Left renal pelvis (tissue), 4 donors: ENCODE measurements at places on chromosomes 3 and 15. TPM values are rescaled to one million over a fixed set of nuclear protein-coding genes. Genes with fewer than 3 reads are reported as not detected.

DNA sequence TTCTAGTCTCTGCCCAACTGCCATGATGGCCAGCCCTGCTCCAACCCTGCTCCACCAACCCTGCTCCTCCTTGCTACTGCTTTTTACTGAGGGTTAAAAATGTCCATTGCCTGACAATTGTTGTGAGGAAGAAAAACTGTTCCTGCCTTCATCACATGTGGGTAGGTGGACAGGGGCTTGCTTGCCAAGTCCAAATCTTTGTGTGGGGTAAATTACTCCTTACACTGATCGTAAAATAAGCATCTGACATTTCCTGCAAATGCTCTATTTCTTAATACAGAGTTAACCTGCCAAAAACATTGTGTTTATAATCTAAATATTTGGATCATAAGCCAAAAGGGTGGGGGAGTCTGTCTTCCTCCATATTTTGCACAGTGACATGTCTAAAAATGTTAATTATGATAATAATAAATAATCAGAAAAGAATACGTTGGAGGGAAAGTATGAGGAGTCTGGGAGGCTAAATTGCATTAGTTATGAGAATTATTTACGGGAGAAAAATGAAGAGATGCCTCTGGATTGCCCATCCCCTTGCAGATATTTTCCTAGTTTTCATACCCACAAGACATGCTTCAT lies 242.5 kb upstream of the TBL1XR1 start:
- no peak for DNase-seq

DNA sequence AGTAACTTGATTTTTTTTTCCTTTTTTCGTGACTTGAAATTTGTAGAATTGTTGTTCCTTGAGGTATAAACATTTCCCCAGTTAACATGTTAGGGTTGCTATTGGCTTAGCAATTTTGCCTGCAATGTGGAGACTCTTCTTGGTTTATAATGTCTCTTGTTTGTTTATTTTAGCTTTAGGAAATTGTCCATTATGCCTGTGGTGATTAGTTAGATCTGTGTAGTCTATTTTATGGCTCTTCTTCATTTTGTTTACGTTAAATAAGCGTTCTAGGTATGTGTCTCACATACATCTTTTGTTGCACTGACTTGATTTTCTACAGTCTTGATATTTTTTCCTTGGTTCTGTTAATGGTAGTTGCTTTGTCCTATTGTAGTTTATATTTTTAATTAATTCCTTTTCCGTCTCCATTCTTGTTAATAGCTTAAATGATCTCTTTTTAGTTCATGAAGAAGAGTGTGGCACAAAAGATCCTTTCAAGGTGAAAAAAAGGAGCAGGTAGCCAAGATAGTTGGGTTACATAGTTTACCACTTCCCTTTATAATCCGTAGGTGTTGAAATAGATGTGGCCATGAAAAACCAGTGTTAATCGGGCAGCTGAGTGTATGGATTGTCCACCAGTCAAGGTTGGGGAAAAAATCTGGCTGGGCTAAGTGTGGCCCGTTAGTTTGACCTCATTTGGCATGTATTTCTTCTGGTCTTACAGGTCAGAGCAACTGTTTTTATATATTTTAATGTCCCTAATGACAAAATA lies 12.1 kb downstream of the IQGAP1 start:
- no peak for DNase-seq

GRCh38 chr15:74882528-74882927 lies 7.3 kb upstream of the MPI start:
- no peak for DNase-seq

DNA sequence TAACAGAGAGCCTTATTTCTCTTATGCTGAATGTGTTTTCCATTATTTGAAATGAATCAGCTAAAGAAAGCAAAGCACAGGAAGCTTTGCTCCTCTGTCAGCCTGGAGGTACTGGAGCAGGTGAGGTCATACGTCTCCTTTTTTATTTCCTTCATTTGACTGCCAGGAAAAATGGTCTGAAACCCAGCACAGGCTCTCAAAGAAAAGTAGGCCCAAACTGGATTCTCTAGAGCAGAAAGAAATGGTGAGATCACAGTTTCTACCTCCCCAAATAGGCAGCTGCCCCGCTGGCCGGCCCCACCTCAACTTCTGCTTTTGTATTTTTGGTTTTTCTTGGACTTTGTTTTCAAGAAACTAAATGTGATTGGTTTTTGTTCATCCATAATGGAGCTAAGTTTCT lies 95.1 kb downstream of the RPL39L start:
- no peak for DNase-seq

DNA sequence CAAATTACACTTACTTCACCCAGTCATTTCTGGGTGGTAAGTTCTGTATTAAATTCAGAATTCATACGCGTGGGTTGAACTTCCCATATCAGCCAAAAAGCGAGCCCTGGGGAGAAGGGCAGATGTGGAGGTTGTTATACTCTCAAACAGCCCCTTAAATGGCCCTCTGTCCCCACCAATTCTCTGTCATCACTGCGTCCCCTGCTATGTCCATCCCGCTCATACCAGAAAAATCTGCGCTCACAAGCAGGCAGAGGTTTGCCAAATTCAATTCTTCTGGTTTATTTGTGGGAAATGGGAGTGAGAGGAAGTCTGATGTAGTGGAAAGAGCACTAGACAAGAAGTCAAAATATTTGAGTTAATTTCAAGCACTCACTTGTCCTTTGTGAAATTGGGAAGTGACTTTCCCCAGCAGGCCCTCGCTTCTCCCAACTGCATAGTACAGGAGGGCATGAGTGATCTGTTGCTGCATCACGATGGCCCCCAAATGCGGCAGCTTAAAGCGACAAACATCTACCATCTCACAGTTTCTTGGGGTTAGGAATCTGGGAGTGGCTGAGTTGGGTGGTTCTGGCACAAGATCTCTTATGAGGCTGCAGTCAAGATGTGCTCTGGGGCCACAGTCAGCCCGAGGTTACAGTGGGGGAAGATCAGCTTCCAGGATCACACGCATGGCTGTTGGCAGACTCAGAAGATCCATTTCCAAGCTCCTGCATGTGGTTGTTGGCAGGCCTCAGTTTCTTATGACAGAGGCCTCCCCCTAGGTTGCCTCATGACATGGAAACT lies 67.7 kb downstream of the CPN2 start:
- DNase-seq = no peak

DNA sequence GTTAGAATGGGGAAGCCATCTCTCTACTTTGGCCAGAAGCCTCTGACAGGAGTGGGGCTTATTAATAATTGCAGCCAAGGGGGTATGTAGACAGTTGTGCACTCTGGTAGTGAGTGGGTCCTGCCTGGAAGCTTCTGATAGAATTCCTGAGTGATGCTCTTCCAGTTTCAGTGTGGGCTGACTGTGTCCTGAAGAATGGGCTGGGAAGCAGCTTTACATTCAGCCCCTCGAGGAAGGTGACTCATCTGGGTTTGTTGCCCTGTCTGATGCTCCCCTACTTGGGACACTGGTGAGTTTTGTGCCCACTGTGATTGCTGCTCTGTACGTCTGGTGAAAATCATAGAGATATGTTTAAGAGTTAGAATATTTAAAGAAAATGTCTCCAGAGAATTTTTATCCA lies 444.7 kb upstream of the RBMS3 start:
- no peak for DNase-seq

DNA sequence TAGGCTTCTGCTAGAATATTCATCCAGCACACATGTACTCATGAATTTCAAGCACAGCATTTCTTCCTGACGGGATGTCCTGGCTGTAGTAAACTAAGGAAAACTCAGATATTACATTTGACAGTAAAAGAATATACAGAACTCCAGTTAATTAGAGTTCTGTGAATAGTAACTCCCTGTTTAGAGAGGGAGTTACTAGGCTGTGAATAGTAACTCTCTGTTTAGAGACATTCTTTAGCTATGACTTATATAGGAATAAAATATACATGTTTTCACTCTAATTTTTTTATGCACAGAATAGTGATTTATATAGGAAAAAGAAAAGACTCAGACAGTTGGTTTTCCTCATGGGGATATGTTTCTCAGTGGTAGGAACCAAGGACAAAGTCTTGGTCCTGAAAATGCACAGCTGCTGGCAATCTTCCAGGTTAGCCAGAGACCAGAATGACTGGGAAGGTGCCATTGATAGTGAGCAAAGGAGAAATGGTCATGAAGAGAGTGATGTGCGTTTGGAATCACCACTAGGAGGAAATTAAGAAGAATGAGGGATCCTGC lies 480.7 kb upstream of the THBS1 start:
- no peak for DNase-seq

- DNase-seq = no peak
Observed at GRCh38 chr15:72866182-72866581, 82.6 kb upstream of the ADPGK start.

DNA sequence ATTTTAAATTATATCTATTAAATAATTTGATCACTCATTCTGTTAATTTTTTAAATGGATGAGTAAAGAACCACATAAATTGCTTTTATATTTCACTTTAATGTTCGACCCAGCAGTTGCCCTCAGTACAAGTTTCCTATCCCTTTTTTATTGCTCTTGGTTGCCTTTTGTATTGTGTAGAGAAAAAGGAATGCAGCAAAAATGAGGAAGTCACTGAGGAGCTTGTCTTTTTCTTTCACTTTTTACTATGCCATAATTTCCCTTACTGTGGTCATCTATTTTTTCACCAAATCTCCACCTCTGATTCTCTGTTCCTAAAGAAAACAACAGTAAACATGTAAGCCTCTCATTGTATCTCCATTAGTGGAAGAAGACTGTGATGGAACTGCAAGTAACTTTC lies 122.7 kb downstream of the B3GALNT1 start:
- DNase-seq = no peak

DNA sequence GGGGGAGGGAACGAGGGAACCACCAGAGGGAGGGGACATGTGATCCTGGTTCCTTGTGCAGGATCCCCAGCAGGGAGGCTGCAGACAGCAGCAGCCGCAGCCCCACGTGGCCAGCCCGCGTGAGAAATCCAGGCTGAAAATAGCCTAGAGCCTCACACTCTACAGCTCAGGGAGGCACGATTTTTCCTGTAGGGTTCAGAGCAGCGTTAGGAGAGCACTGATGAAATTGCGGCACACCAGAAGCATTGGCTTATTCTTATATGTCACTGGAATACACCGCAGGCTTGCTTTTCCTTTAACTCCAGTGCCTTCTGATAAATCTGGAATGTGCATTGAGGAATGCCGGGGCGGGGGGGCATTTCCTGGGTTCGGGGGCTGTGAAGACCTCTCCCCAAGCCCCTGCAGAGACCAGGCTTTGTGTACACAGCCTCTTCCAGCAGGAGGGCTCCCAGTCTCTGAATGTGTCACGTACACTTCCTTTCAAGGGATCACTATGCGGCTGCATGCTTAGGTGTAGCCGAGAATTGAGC lies 193.0 kb downstream of the ATP10A start:
- DNase-seq = peak; percentile 44

GRCh38 chr3:140914384-140914945 lies 27.2 kb upstream of the SLC25A36 start:
- DNase-seq = no peak

DNA sequence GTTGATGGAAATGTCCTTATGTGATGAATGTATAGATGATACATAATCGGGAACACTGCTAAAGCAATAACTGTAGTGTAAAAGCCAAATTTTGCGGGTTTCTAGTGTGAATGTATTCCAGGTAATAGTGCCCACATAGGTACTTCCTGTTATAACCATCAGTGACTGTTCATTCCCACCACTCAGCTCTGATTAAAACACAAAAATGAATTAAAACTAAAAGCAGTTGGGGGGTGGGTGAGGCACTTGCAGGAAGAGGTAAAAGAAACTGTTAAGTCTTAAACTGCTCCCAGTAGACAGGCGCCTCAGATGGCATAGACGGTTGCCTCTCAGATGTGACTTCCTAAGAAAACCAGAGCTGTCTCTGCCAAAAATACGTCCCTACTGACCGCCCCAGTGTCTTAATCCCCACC lies 893 bp upstream of the MTHFS start:
- no peak for DNase-seq

DNA sequence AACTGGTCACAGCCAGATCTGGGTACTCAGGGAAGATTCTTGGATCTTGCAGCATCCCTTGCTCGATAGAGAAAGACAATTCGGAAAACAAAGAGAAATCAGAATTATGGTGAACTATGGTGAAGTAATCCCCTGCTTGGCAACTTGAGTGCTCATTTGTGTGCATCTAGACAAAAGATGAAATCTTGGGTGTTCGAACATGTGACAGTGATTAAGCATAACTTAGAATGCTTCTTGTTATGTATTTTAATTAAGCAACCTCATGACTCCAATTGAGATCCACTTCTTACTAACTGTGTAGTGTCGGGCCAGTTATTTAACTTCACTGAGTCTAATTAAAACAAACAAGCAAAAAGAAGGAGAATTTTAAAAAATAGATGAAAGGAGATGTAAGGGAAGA lies 56.5 kb downstream of the ZNF385D start:
- no peak for DNase-seq

DNA sequence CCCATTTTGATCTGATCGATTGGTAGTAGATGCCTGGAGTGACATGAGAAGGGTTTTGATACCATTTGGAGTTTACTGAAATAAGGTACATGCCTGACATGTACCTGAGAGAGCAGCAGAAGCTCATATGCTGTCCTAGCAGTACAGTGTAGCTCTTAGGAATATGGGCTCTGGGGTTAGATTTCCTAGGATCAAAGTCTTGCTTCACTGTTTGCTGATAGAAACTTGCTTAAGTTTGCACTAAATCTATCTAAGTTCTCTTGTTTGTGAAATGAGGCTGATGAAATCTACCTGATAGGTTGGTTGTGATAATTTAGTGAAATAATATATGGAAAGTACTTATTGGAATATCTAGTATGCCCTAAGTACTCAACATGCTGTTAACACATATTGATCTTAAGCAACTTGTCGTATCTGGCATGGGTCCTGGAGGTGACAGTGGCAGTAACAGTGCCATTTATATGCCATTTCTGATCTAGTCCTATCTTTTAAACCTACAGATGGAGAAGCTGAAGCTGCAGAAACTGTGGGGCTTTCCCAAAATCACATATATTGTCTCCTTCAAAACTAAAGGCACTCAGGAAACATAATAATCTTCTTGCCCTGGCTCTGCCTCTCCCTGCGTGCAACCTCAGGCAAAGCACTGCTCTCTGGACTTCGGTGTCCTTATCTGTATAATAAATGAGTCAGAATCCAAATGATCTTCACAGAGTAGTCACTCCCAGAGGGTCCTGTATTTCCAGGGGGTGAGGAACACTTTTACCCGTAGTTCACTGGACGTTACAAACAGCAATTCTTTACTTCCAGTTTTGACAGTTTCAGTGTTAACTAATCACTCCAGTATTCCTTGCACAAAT lies 223.6 kb upstream of the SETMAR start:
- no peak for DNase-seq

DNA sequence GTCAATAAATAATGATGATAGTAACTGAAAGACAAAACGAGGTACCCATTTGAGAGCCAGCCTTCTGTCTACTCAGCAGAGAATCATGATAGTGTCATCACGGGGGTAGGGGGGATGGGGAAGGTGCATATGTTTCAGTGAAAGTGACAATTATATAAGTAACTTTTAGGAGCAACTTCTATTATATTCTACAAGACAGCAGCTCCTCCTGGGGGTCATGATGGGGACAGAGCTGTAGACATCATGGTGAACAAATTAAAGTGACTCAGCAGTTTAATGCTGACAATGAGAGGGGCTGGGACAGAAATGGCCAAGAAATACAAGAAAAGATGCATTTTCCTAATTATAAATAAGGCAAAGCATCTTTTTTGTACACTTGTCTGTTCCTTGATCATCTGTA lies 11.8 kb downstream of the CAPN3 start:
- DNase-seq = no peak

The SLC30A4 gene
- 8.8 TPM for polyA plus RNA-seq

The DAPK2 gene
- polyA plus RNA-seq = 8.1 TPM
